ENCODE measurements at places on chromosomes 11 and 22.

- DNase-seq = no peak
These were observed 39.3 kb downstream of the MYEOV start for GRCh38 chr11:69333149-69333710.

GRCh38 chr11:11020747-11021149 lies 162.9 kb upstream of the ZBED5 start:
- no peak for DNase-seq

GRCh38 chr11:111456859-111457730 lies 55.1 kb downstream of the BTG4 start:
- no peak for DNase-seq

DNA sequence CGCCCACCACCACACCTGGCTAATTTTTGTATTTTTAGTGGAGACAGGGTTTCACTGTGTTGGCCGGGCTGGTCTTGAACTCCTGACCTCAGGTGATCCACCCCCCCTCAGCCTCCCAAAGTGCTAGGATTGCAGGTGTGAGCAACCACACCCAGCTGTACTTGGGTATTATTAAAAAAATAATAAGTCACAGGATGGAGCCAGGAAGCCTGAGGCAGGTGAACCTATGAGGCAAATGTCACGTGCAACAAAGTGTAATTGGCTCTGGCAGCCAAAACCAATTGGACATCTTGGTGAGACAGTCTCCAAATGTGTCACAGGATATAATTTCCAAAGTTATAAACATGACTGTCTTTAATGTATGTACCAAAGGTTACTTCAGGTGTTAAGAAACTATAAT lies 24.0 kb upstream of the MALAT1 start:
- no peak for DNase-seq

DNA sequence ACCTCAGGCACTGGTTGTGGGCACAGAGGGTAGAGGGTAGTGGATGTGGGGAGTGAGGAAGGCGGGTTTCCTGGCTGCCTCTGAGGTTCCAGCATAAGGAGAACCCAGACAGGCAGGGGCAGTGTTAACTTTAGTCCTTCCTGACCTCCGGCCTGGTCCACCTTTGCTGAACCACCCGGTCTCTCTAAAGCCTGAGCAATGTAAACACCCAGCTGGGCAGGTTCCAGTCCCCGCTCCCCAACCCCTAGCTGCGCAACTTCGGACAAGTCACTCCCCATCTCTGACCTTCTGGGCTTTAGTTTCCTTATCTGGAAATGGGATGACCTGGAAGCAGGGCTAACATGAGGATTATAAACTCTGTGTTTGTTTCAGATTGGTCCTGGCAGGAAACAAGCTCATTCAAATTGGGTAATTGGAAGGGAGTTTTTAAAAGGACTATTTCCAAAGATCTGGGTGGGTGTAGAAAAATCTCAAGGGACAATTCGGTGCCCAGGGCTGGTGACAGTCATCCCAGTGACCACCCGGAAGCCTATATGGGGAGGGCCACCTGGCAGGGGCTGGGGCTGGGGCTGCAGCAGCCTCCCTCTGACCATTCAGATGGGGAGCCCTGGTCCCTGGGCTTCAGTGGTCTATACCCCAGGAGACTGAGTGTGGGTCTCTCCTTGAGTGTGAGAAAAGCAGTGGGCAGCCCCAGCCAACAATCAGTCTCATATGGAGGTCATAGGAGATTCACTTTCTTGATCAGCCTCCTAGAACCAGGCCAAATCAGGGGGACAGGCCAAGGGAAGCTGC lies 108.3 kb upstream of the SYT13 start:
- no peak for DNase-seq

GRCh38 chr11:114892381-114893197 lies 214.3 kb downstream of the NXPE2 start:
- DNase-seq = peak; percentile 5

DNA sequence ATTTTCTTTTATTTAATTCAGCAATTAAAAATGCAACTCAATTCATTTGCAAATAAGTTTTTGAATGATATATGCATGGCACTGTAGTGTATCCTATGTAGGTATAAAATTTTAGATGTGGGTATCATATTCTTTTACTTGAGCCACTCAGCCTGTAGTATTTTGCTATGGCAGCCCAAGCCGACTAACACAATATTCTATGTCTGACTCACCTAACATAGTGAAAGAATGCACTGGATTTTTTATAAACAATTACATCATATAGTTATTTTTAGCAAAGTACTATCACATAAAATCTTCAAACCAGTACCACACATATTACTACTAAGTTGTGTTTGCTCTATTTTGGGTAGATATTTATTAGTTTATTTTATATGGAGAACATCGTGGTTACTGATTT lies 21.9 kb upstream of the GRIA4 start:
- DNase-seq = no peak

DNA sequence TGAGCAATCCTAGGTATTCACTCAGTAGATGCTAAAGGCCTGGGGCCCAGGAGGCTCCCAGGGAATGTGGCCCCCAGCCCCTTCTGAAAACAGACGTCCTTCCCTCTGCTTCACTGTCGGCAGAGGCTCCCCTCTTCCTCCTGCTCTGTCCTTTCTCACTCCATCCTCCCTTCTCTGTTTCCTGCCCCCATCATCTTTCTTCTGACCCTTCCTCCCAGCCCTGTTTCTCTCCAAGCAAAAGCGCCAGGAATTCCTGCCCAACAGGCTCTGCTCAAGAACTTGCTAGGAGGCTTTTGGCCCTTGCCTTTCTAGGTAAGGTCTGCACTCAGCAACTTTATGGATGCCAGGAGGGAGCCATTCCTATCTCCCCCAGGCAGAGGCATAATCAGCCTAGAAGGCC lies 300.5 kb downstream of the NTM start:
- DNase-seq = no peak

DNA sequence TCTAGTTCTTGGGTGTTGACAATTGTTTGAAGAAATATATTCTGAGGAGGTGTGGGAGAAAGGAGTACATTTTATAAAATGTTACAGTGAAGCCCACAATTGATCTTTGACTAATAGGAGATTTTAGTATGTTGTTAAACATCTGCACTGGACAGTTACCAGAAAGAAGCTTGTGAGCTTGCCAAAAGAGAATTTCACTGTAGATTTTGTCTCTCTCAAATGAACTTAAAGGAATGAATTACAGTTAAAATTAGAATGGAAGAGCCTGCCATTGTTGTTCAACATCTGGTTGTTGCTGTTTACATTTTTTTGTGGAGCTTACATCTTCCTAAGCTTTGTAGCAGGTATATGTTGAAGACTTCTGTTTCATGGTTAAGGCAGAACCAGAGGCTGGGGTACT lies 620.5 kb upstream of the CCDC179 start:
- DNase-seq = no peak

DNA sequence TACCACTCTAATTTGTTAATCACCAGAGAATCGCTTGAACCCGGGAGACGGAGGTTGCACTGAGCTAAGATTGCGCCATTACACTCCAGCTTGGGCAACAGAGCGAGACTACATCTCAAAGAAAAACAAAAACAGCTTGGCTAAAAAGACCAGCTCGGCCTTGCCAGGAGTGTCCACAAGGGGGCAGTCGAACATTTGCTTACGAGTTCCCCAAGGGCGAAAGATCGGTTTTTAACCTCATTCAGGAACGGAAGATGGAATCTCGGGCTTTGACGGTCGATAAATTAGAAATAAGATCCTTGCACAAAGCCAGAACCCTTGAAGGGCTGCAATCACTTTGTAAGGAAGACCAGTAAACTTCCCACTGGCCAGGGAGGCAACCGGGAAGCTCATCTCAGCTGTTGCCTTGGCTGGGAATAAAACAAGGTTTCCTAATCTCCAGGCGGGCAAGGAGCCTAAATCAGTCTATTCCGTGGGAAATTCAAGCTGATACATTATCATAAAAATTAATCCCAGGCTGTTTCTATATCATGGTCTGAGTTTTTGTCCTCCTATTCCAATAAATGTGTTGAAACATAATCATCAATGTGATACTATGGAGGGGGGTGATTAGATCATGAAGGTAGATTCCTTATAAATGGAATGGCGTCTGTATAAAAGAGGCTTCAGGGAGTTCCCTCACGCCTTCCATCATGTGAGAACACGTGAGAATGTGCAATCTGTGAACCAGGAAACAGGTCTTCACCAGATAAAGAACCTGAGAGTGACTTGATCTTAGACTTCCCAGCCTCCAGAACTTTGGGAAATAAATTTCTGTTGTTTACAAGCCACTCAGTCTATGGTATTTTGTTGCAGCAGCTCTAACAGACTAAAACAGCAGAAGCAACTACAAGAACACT lies 14.9 kb upstream of the SLC29A2 start:
- DNase-seq = peak; percentile 89

- no peak for DNase-seq
These were observed 9.0 kb downstream of the ATG16L2 start for GRCh38 chr11:72823105-72823804.

Measured in A549 (cell line).